GM10248 (cell line): ENCODE measurements at places on chromosomes 4 and X.

- no peak for DNase-seq
Measured at GRCh38 chr4:58957711-58958110, 1847.5 kb upstream of the IGFBP7 start.

DNA sequence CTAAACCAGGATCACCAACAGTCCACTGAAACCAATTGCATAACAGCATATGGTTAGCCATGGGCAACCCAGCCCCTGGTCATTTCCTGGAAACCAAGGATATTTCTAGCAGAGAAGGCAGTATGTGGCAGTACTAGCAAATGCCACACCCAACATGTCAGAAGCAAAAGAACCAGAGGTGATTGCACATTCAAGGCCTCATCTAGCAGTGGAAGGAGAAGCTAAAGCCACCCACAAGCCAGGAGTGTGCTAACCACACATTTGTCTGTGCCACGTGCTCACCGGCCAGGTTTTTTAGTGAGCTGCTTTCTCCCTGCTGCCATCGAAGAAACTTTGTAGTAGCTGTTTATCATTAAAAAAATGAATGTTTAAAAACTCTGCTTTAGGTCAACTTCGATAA is 42.0 kb downstream of the TEC start:
- no peak for DNase-seq

DNA sequence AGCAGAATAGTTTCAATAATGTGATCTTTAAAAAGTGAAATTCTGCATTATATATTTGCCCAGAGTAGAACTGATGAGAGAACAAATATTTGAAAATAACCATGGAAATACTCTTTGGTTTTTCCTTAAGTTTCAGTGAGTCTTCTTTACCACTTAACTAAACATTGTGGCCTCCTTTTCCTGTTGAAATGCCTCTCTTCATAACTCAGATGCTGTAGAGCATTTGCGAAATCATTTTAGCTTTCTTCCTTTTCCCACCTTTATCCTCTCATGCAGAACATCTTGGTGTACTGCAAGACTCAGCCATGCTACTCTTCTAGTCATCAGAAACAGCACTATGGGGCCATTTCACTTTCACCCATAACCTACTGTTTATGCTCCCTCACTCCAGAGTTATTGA is 48.2 kb downstream of the CASK start:
- no peak for DNase-seq

GRCh38 chrX:154534526-154535322 is 11.9 kb downstream of the G6PD start:
- peak; percentile 90 for DNase-seq

DNA sequence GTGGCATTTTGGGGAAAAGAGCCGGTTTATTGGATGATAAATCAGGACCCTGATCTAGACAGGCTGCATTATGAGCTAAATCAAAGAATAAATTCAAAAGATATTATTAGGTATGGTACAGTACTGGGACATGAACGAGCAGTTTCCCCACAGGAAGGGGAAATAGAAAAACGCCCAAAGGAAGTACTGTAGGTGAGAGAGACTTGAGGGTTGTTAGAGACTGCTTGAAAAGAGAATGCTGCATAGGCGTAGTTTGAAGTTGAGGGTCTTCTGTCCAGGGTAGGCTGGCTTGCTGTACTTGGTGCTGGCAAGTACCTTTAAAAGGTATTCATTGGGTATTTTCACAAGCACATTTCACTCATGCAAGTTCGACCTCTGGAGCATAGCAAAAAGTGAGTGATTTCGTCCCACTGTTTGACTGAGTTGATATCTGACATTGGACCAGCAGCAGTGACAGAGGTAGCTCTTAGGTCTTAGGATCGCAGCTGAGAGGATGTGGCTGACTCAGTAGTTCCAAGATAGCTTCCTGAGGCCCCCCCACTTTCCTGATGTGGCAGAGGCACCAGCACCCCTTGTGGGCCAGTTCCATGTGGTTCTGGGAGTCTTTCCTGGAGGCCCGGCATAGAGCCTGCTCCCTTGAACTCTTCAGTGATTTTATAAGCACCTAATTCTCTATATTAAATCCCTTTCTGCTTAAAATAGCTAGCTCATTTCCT is 64.3 kb downstream of the TMEM131L start:
- DNase-seq, result no peak

DNA sequence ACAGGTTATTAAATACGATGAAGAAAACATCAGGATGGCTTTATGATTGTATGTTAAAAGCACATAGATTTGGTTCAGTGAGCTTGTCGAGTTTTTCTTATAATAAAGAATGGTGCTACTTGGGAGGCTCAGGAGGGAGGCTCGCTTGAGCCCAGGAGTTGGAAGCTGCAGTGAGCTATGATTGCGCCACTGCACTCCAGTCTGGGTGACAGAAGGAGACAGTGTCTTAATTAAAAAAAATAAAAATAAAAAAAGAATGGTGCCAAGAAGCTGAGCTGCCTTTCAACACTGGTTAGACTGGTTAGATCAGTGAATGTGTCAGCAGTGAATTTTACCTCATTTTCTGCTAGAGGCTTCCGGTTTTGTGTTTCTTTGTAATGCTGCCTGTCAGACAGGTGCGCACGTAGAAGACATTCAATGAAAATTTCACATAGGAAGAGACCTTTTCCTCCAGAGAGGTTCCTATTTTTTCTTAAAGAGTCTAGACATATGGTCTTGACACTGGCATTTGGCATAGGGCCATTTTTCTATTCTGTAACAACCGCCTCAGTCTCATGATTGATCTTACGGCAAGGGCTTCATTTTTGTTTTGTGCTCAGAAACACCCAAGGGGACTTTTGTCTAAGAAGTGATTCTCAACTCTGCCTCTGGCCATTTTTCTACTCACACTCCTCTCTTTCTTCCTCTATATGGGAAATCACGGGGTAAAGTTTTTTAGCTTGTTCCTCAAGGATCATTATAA is 15.0 kb upstream of the ARSF start:
- no peak for DNase-seq

GRCh38 chrX:107440187-107440586 is 9.3 kb upstream of the FRMPD3 start:
- no peak for DNase-seq

GRCh38 chr4:152417673-152418072 is 118.2 kb downstream of the FBXW7 start:
- DNase-seq, result no peak

- DNase-seq, result no peak
Measured at GRCh38 chr4:24181005-24181404, 291.2 kb upstream of the PPARGC1A start.

- DNase-seq, result no peak
Measured at GRCh38 chr4:41164405-41164804, 49.9 kb downstream of the APBB2 start.

DNA sequence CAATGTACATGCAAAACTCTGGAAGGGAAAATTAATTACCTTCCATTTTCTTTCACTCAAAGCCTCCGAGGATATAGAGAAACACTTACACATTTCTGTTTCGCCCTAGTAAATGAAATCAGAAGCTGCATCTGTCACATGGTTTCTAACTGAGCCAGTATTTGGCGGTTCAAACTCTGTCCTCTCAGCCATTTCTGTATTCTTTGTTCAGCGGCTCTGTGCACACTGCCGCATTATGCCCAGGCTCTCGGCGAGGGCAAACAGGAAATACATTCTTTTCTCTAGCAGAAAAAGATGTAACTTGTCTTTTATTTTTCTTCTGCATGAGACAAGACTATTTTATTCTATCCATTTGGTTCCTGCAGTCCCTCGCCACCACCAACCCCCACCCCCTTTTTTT is 71.4 kb upstream of the GPM6B start:
- no peak for DNase-seq

DNA sequence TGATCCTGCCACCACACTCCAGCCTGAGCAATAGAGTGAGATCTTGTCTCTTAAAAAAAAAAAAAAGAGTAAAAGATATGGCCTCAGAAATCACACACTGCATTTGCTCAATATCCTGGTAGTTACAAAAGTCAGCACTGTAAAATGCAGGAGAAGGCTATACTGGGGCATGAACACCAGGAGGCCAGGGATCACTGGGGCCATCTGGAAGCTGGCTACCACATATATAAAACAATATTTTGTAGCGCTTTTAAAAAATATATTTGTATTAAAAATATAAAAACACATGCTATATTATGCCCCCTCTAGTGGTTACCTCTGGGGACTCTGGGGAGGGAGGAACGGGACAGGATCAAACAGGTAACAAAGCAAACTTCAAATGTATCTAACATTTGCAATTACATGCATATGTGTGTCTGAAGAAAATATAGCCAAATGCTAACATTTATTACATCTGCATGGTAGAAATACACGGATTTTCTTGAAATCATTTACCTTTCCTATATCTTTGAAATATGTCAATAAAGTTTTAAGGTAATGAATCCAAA is 4.0 kb downstream of the C4orf46 start:
- peak; percentile 15 for DNase-seq

DNA sequence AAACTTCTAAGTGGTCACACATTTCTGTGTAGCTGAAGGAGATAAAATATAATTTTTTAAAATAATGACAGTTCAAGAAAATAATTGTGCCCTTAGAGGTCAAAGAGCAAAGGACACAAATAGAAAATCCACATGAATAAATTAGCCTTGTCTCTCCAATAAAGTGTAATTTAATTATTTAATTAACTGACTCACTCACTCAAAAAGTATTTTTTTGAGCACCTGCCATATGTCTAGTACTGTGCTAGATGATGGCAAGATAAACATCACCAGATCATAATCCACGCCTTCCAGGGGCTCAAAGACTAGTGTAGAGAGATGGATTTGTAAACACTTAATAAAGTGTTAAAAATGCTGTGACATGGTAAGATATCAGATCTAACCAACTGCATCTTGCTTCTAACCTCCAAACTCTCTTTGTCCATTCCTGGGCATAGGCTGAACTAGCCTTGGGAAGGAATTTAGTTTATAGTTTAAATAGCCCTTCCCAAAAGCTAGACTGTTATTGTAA is 112.5 kb downstream of the SCLT1 start:
- DNase-seq, result no peak

- no peak for DNase-seq
Measured at GRCh38 chr4:41424522-41424921, 113.4 kb upstream of the LIMCH1 start.

- no peak for DNase-seq
Measured at GRCh38 chr4:76943790-76944189, 5.8 kb upstream of the SEPTIN11 start.

DNA sequence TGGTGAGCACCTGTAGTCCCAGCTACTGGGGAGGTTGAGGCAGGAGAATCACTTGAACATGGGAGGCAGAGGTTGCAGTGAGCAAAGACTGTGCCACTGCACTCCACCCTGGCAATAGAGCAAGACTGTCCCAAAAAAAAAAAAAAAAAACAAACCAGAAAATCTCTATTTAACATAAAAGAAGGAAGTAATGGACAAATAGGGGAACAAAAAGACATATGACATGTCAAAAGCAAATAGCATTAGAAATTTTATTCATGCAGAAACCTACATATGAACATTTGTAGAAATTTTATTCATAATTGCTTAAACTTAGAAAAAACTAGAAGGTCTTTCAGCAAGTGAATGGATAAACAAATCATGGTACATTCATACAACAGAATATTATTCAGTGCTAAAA is 97.1 kb upstream of the SH3RF1 start:
- no peak for DNase-seq
